ENCODE measurements at places on chromosomes 5 and 9.

DNA sequence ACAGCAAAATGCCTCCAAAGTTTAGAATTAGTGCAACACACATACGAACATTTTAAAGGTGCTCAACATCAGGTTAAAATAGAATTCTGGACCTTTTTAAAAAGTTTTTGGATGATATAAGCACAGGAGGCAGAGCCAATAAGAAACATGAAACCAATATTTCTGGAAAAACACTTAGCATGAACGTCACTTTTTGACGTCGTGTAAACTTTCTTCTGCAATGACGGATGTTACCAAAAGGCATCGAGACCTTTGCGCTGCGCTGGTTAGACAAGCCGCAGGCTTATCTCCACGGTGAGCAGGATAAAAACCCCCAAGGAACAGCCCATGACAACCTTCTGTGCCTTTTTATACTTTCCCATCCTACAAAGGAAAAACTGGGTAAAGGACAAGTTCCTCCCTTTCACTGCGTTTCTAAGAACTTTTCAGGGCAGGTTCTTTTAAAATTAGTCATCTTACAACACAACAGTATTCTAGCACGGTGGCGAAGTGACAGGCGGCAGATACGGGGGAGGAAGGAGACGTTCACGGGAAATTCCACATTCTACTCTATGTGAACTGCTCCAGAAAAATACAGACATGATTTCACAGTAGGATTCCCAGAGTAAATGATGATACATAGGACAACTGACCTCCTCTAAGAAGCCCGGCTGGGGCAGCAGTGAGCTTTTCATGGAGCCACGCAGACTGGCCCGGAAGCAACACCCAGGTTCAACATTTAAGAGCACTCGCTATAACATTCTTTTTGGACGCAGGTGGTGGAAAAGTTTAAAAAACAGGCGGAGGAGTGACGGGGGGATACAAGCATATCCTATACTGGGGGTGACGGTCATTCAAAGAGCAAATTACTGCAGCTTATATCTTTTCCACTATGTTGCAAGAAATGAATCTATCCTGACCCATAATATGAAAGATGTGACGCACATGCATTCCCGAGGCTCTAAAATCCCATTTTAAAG, 52.4 kb downstream of the USP20 start:
- peaks cover 87% of the 10 kb centered on the region for H3K4me1 ChIP-seq
- H3K27ac ChIP-seq = peak overlapping the region; percentile 100
- DNase-seq = peak; percentile 72
- H3K27me3 ChIP-seq = peaks cover 2% of the 10 kb centered on the region

DNA sequence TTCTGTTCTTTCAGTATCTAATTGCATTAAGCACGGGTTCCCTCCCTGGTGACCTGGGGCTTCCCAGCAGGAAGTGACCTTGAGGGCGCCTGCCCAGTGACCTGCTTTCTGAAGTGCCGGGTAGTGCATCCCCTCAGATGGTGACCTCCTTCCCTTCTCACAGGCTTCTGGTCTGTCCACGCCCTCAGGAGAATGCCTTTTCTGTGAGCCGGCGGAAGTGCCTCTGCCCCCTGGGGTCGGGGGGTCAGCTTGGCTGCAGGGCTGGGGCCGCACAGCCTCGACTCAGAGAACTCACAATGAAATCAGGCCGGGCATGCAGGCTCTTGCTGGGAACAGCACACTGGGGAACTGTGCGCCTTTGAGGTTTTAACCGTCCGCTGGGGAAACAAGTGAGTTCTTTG, 124.5 kb upstream of the PHYKPL start:
- no peak overlapping the region for H3K4me3 ChIP-seq
- H3K36me3 ChIP-seq = no peaks in the 10 kb centered on the region
- H3K27me3 ChIP-seq = peaks cover 5% of the 10 kb centered on the region
- no peaks in the 10 kb centered on the region for H3K4me1 ChIP-seq
- H3K27ac ChIP-seq = no peak overlapping the region
- DNase-seq = no peak

DNA sequence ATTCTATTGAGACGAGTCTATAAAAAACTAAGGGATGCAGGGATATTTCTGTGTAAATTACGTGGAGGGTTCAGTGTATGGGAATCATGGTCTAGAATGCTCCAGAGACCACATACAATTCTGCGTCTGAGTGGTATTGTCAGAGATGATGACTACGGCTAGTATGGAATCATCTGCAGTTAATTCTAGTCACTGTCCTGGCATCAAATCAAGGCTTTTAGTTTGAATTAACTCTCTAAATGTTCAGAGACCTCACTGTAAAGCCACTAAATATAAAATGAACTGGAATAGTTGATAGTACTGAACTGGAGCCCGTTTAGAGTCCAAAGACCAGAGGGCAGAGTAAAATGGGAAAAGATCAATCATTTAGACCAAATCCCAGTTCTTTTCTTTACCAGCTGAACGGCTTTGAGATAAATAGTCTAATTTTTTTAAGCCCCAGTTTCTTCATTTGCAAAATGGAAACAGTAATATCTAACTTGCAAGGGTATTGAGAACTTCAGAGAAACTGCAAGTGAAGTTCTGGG, 599.8 kb downstream of the EBF1 start:
- no peaks in the 10 kb centered on the region for H3K27me3 ChIP-seq
- H3K4me3 ChIP-seq = no peak overlapping the region
- no peak for DNase-seq
- no peak overlapping the region for H3K27ac ChIP-seq

DNA sequence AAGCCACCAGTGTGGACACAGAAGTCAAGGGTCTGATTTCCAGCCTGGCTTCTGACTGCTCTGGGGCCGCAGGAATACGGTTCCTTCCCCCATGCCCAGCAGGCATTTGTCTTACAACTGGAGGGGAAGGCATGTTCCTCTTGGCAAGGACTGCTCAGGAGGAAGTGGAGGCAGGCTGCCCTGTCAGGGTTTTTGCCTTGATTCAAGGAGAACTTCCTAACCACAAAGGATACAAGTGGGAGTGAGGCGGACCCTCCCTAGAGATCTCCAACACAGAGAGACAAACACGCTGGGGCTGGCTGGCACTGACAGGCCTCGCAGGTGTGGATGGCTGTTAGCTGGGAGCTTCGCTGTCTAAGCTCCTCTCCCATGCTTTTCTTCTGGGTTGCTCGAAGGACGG, 19.1 kb downstream of the TGFBI start:
- H3K4me3 ChIP-seq = no peak overlapping the region
- no peaks in the 10 kb centered on the region for H3K4me1 ChIP-seq
- H3K27me3 ChIP-seq = no peaks in the 10 kb centered on the region
- H3K36me3 ChIP-seq = no peaks in the 10 kb centered on the region
- no peak overlapping the region for H3K27ac ChIP-seq

DNA sequence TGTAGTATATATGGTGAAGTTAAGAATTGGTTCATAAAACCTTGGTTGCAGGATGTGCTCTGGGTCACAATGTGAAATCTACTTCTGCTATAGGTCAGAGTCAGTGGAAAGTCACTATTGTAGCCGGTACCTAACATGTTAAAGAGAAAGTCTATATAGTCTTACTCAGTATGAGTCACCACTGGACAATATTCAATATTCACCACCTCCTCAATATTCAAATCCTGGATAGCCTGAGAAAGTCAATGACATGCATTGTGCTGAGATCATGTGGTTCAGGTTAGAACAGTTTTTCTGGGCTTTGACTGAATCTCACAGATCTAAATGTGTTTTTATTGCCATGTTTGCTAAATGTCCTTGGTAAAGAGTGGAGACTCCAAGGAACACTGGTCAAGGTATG, 108.8 kb downstream of the HMHB1 start:
- no peak overlapping the region for H3K27ac ChIP-seq
- H3K4me1 ChIP-seq = peaks cover 20% of the 10 kb centered on the region
- no peak overlapping the region for H3K4me3 ChIP-seq
- peaks cover 2% of the 10 kb centered on the region for H3K27me3 ChIP-seq
- DNase-seq = no peak
- no peaks in the 10 kb centered on the region for H3K36me3 ChIP-seq

GRCh38 chr5:148734518-148734917, 80.2 kb upstream of the HTR4 start:
- DNase-seq = no peak
- no peak overlapping the region for H3K4me3 ChIP-seq
- peaks cover 6% of the 10 kb centered on the region for H3K4me1 ChIP-seq

DNA sequence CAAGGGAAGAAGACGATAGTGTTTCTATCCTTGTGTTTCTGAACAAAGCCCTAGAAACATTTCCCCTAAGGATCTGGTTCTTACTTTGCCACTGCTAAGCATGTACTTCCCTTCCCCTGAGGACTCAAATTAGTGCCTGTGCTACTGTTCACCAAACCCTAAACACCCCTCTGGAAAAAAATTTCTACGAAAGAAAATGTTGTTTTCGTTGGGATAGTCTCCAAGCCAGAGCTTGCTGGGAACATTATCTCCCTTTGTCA, 294.6 kb downstream of the BNC2 start:
- H3K4me1 ChIP-seq = no peaks in the 10 kb centered on the region
- no peak overlapping the region for H3K4me3 ChIP-seq
- no peak for DNase-seq
- no peaks in the 10 kb centered on the region for H3K27me3 ChIP-seq
- no peak overlapping the region for H3K27ac ChIP-seq
- no peaks in the 10 kb centered on the region for H3K36me3 ChIP-seq

GRCh38 chr9:130111786-130112537, 58.3 kb downstream of the GPR107 start:
- H3K36me3 ChIP-seq = peaks cover 26% of the 10 kb centered on the region
- no peak for DNase-seq
- no peak overlapping the region for H3K4me3 ChIP-seq
- H3K4me1 ChIP-seq = peaks cover 29% of the 10 kb centered on the region
- H3K27me3 ChIP-seq = no peaks in the 10 kb centered on the region
- H3K27ac ChIP-seq = peak overlapping the region; percentile 62

GRCh38 chr9:99824378-99825171, 2.9 kb downstream of the NR4A3 start:
- peaks cover 48% of the 10 kb centered on the region for H3K36me3 ChIP-seq
- peak; percentile 57 for DNase-seq
- peaks cover 24% of the 10 kb centered on the region for H3K27me3 ChIP-seq

Measured in activated T-helper 1 cell treated with anti-CD3 and anti-CD28 coated beads, Interleukin-12 subunit alpha, Interleukin-12 subunit beta, Interleukin-2, Interleukin-4 antibody, amounts not matched to agents 30 ng/mL and 10 ng/mL and 1 ng/mL, durations not matched to agents 14 hours and 24 hours and 36 hours (primary cell).